ENCODE measurements at places on chromosomes 1 and 21. TPM values are rescaled to one million over a fixed set of nuclear protein-coding genes. Genes with fewer than 3 reads are reported as not detected.

Gene SMCP
- total RNA-seq, result not detected

DNA sequence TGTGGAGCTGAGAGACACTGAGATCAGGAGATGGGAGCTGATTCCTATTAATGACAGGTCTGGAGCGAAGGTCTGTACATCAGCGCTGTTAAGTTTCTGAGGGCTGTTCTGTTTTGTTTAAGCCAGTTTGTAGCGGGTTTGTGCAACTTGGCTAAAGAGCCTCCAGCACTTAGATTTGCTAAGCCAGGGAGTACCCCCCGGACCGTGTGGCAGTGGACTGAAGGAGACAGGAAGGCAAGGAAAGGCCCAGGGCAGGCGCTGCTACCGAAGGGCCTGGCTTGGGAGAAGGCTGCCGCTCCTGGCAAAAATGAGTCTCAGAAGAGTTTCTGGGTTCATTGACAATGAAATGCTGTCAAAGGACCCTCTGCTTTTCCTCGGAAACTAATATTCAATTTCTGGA, 139.3 kb upstream of the ZNF644 start:
- no peak for DNase-seq

DNA sequence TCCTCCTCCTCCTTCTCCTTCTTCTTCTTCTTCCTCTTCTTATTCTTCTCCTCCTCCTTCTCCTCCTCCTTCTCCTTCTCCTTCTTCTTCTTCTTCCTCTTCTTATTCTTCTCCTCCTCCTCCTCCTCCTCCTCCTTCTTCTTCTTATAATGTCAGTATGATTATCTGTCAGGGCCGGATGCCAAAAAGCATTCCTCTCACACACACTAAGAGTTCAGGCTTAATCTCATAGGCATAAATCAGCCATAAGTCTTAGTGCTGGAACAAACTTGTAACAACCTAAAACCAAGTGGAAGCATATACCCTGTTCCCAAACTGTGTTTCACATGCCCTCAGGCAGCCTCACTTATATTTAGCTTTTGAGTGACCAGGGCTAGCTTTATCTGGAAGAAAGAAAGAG, 240.3 kb downstream of the LMX1A start:
- no peak for DNase-seq

GRCh38 chr1:109719337-109719837, 7.3 kb downstream of the GSTM5 start:
- DNase-seq, result no peak

DNA sequence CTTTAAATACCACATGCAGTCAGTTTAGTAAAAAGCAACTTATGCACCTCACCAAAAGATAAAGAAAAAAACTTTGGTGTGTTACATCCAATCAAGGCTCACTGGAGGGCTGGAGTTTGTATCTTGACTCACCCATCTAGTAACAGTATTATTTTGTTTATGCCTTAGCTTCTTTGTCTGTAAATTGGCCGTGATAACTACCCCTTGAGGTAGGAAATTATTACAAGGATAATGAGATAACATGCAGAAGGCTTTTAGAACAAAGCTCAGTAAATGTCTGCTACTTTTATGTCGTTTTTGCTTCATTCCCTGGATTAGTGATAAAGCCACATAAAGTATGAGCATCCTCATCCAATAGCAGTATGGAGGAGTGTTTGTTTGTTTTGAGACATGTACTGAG, 94.8 kb downstream of the ATP5PO start:
- DNase-seq, result no peak

DNA sequence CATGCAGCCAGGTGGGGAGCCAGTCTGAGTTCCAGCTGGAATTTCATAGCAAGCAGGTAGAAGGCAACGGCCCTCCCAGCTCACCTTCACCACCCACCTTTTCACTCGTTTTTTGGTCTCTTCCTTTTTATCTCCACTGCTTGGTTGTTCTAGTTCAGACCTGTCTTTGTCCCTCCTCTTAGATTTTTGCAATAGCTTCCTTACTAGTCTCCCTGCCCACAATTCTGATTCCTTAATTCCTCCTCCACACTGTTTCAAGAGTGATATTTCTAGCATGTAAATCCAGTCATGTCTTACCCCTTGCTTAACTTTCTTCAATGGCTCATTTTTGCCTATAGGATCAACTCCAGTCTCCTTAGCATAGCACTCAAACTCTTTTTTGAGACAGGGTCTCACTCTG, 119.6 kb downstream of the TMEM53 start:
- DNase-seq, result no peak

DNA sequence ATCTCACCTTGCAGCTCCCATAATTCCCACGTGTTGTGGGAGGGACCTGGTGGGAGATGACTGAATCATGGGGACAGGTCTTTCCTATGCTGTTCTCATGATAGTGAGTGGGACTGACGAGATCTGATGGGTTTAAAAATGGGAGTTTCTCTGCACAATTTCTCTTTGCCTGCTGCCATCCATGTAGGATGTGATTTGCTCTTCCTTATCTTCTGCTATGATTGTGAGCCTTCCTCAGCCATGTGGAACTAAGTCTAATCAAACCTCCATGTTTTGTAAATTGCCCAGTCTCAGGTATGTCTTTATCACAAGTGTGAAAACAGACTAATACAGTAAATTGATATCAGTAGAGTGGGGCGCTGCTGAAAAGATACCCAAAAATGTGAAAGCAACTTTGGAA, 195.7 kb downstream of the SLC44A5 start:
- no peak for DNase-seq

DNA sequence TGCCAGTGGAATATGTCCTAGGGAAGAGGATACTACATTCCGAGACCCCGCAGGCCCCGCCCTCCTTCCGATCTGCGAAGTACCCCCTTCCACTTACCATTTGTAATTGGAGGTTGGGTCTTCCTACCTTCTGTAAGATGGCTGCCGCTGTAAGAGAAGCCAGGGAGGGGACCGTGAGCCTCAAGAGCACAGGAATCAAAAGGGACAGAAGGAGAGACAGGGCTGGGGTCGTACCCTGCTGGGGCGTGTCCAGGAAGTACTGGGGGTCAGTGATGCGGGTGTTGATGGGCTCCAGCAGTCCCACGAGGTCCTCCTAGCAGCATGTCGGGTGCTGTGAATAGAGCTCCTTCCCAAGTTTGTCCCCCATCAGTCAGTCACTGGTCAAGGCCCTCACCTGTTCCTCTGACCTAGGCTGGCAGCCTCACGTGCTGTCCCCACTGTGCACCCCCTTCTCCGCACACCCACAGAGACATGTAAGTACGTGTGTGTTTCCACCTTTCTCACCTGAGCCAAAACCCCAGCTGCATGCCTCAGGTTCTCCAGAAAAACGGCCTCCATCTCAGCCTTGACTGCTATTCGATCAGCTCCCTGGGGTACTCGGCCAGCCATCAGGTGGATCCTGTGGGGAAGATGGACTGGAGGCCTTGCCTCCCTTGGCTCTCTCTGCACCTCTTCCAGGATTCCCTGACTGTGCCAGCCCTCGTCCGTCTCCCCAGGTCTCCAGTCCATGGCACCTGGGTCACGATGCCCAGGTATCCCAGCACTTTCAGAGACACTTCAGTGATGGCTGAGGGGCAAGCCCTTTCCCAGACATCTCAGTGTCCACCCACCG, 1.8 kb downstream of the HYI start:
- no peak for DNase-seq
